ENCODE measurements at places on chromosomes 5 and 9.

DNA sequence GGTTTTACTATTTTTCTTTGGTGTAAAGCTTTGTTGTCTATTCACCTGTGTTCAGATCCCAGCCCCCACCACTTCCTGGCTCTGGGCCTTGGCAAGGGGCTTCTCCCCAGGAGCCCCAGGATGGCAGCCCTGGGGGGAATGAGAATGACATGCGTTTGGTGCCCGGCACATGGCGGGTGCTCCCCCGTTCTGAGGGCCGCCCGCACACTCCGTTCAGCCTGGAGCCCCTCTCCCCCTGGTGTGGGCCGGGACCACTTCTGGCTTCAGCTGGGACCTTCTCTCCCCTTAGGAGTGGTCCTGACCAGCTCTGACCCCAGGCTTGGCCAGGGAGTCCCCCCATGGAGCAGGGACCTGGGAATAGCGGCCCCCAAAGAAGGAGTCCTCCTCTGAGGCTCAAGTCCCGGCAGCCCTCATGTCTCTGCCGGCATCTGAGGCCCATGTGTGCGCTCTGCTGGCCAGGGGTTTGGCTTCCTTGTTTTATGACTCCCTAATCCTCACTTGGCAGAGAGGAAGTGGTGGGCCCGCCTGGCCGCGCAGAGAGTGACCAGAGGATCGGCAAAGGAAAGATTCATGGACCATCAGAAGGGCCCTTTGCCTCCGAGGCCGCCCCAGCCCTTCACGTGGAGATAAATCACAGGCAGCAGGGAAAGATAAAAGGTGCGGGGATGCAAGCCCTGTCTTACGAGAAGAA, 57.0 kb upstream of the LMX1B start:
- DNase-seq, result no peak

- DNase-seq, result no peak
Measured at GRCh38 chr9:88370346-88370745, 17.9 kb upstream of the SPIN1 start.

GRCh38 chr9:105921057-105921726, 226.9 kb downstream of the TMEM38B start:
- no peak for DNase-seq

DNA sequence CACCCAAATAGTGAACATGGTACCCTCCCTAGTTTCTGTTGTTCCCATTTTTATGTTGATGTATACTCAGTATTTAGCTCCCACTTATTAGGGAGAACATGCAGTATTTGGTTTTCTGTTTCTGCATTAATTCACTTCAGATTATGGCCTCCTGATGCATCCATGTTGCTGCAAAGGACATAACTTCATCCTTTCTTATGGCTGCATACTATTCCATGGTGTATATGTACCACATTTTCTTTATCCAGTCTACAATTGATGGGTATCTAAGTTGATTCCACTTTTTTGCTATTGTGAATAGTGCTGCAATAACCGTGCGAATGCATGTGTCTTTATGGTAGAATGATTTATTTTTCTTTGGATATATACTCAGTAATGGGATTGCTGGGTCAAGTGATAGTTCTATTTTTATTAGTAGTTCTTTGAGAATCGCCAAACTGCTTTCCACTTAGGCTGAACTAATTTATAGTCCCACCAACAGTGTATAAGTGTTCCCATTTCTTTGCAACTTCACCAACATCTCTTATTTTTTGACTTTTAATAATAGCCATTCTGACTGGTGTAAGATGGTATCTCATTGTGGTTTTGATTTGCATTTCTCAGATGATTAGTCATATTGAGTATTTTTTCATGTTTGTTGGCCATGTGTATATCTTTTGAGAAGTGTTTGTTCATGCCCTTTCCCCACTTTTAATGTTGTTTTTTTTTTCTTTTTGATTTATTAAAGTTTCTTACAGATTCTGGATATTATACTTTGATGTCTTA, 79.6 kb downstream of the SMIM15 start:
- DNase-seq, result no peak

DNA sequence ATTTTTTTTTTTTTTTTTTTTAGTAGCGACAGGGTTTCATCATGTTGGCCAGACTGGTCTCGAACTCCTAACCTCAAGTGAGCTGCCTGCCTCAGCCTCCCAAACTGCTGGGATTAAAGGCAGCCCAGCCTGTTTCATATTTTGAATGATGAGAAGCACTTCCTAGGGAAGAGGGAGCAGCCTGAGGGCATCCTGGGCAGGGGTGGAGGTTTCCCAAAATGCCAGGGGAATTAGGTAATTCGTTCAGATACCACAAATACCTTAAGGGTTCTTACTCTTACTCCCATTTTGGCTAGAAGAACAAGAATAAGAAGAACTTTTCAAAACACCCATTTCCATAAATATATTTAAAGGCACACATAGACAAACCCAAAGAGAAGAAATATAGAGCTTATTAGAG, 29.5 kb upstream of the RAPGEF1 start:
- no peak for DNase-seq
